ENCODE measurements at places on chromosomes 11 and 22. TPM values are rescaled to one million over a fixed set of nuclear protein-coding genes. Genes with fewer than 3 reads are reported as not detected.

DNA sequence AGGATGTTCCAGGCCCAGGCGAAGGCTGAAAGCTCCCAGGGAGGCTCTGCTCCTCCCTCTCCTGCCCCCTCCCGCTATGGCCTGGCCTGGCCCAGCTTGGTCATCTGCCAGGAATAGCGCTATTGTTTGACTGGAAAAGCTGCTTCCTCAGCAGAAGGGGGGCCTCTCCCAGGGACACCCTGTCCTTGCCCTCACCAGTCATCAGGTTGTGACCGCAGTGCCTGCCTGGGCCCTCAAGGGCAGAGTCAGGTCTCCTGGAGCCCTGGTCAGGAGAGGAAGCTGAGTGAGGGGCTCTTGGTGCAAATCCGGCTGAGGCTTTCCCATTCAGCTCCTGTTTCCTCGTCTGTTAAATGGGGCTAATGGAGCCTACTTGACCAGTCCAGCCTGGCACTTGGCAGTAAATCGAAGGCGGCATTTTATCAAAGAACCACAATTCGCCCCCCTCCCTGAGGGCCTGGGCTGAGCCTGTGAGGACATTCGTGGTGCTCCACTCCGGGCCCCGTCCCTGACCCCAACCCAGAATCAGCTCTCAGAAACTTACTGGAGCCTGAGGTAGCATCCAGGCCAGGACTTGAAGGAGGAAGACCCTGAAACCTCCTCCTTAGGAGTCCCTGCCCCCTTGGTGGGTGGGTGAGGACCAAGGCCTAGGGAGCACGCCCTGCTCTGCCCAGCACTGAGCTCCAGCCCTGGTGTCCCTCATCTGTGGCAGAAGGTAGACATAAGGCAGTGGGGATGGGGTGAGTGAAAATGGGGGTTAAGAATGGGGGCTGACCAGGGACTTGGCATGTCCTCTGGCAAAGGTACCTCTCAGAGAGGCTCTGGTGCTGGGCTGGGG lies 2.0 kb upstream of the CASTOR1 start:
- peak; percentile 38 for DNase-seq
- H3K4me1 ChIP-seq: peaks cover 37% of the 10 kb centered on the region
- peaks cover 46% of the 10 kb centered on the region for H3K36me3 ChIP-seq
- no peak overlapping the region for H3K4me3 ChIP-seq
- no peaks in the 10 kb centered on the region for H3K27me3 ChIP-seq

GRCh38 chr11:115182282-115182955 lies 321.8 kb downstream of the CADM1 start:
- H3K27ac ChIP-seq: no peak overlapping the region
- no peaks in the 10 kb centered on the region for H3K36me3 ChIP-seq
- no peaks in the 10 kb centered on the region for H3K4me1 ChIP-seq
- no peaks in the 10 kb centered on the region for H3K27me3 ChIP-seq
- DNase-seq: no peak

MTCH2 gene
- 36.3 TPM for total RNA-seq

DNA sequence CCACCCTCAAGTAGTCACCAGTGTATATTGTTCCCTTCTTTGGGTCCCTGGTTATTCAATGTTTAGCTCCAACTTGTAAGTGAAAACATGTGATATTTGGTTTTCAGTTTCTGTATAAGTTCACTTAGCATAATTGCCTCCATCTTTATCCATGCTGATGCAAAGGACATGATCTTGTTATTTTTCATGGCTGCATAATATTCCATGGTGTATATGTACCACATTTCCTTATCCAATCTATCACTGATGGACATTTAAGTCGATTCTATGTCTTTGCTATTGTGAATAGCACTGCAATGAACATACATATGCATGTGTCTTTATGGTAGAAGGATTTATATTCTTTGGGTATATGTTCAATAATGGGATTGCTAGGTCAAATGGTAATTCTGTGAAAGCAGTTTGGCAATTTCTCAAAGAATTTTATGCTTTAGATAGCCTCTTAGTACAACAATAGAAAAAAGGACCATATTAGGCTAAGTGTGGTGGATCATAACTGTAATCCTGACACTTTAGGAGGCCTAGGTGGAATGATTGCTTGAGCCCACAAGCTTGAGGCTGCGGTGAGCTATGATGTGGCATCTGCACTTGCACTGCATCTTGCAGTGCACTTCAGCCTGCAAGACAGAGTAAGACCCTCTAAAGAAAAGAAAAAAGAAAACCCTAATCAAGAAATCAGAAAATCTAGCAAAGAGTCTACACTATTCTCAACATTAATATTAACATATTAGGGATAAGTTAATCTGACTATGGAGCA lies 468.5 kb upstream of the FAT3 start:
- H3K4me3 ChIP-seq: no peak overlapping the region
- H3K4me1 ChIP-seq: no peaks in the 10 kb centered on the region
- DNase-seq: no peak

GRCh38 chr22:19120829-19121630 lies 1.2 kb downstream of the DGCR2 start:
- peak; percentile 80 for DNase-seq
- no peaks in the 10 kb centered on the region for H3K27me3 ChIP-seq
- no peaks in the 10 kb centered on the region for H3K36me3 ChIP-seq
- peak overlapping the region; percentile 97 for H3K27ac ChIP-seq
- peaks cover 53% of the 10 kb centered on the region for H3K4me1 ChIP-seq
- H3K4me3 ChIP-seq: peak overlapping the region; percentile 99

DNA sequence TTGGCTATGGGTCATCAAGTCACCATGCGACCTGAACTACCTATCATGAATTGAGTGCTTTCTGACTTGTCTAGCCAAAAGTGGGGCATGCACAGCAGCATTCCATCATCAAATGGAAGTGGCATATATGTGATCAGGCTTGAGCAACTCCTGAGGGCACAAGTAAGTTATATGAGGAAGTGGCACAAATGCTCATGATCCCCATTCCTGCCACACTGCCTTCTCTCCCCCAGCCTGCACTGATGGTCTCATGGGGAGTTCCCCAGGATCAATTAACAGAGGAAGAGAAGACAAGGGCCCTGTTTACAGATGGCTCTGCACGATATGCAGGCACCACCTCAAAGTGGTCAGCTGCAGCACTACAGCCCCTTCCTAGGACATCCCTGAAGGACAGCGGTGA lies 21.8 kb downstream of the MS4A4E start:
- no peak overlapping the region for H3K27ac ChIP-seq
- DNase-seq: no peak
- H3K4me1 ChIP-seq: no peaks in the 10 kb centered on the region

DNA sequence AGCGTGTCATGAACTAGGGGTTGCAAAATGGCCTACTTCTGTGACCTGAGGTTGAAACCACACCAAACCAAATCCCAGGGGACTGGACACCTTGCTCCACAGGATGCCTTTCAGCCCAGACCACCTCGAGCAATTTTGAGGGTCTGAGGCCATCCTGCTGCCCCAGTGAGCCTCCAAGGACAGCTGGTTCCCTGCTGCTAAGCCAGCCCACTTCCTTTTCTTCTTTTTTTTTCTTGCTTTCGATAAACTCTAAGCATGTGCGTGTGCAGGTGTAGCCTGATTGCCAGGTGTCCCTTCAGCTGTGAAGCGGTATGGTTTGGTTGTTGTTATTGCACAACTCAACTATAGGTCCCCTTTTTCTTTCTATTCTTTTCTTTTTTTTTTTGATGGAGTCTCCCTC lies 2.7 kb downstream of the CRYBB1 start:
- no peak overlapping the region for H3K27ac ChIP-seq
- no peaks in the 10 kb centered on the region for H3K36me3 ChIP-seq
- peaks cover 4% of the 10 kb centered on the region for H3K4me1 ChIP-seq

GRCh38 chr11:111531687-111532364 lies 8.7 kb upstream of the LAYN start:
- H3K4me1 ChIP-seq: no peaks in the 10 kb centered on the region
- no peaks in the 10 kb centered on the region for H3K36me3 ChIP-seq
- no peak overlapping the region for H3K4me3 ChIP-seq
- no peak overlapping the region for H3K27ac ChIP-seq

Measured in Peyer's patch (tissue), 4 donors.